Endodermal cell (in vitro differentiated cells): ENCODE measurements at places on chromosomes 13 and 19.

DNA sequence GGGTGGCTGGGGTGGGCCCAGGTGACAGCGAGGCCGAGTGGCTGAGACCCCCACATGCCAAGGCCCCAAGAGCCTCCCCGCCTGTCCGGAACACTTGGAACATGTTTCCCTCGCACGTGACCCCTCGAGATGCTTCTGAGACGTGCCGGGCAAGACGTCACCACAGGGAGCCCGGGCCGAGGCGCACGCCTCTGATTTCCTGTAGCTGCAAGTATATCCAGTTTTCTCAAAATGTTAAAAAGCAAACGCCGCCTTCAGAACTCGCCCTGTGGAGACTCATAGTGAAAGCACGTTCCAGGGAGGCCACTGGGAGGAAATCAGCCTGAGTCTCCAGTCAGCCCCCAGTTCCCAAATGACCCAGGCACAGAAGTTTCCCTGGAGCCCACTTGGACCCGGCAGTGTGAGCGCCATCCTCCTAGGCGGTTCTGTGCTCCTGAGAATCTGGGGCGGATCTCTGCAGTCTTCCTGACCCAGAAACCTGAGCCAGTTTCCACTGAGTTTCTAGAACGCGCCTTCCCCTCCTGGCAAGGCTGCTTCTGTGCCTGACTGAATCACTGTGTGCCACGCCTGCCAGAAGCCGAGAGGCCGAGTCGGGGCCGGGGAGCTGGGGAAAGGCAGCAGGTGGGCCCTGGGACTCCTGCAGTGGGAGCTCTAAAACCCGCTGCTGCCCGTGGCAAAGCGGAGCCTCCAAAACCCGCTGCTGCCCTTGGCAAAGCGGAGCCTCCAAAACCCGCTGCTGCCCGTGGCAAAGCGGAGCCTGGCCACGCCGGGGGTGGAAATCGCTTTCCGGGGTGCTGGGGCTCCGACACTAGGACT lies 179.3 kb downstream of the KDM4B start:
- no peak for DNase-seq

DNA sequence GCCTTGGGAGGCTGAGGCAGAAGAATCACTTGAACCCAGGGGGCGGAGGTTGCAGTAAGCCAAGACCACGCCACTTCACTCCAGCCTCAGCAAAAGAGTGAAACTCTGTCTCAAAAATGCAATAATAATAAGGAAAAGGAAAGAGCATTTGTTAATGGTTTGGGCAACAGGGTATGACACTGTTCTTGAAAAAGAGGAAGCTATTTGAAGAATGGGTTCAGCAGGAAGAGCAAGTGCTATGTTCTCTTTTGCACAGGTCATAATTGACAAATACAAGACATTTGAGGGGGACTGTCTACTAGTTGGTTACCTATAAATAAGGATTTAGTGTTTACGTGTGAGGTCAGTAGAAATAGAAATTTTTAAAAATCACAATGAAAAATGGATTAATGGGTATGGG lies 218.3 kb downstream of the DCT start:
- no peak for DNase-seq

- peak; percentile 64 for DNase-seq
These were observed 179.3 kb downstream of the ZIC5 start for GRCh38 chr13:99792079-99792921.

DNA sequence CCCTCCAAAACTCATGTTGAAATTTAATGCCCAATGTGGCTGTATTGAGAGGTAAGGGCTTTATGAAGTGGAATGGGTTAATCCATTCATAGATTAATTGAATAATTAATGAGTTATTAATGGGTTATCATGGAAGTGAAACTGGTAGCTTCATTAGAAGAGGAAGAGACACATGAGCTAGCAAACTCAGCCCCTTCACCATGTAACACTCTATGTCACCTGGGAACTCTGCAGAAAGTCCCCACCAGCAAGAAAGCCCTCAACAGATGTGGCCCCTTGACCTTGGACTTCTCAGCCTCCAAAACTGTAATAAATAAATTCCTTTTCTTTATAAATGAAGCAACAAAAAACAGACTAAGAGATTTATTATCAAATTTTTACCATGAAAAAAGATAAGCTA lies 223.5 kb downstream of the KLF12 start:
- DNase-seq = no peak

DNA sequence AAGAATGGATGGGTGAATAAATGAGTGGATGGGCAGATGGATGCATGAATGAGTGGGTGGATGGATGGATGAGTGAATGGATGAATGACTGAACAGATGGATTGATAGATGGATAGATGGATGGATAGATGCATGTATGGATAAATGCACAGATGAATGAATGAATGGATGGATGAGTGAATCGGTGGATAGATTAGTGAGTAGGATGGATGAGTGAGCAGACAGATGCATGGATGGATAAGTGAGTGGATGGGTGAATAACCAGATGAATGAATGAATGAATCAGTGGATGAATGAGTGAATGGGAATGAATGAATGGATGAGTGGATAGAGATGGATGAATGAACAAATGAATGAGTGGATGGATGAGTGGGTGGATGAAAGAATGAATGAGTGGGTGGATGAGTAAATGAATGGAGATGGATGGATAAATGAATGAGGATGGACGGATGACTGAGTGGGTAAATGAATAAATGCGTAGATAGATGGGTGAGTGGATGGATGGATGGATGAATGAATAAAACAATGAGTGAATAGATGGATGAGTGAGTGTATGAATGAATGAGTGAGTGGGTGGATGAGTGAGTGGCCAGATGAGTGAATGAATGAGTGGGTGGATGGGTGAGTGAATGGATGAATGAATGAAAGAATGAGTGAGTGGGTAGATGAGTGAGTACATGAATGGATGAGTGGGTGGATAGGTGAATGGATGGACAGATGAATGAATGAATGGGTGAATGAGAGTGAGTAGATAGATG lies 13.0 kb downstream of the GAS6 start:
- no peak for DNase-seq

DNA sequence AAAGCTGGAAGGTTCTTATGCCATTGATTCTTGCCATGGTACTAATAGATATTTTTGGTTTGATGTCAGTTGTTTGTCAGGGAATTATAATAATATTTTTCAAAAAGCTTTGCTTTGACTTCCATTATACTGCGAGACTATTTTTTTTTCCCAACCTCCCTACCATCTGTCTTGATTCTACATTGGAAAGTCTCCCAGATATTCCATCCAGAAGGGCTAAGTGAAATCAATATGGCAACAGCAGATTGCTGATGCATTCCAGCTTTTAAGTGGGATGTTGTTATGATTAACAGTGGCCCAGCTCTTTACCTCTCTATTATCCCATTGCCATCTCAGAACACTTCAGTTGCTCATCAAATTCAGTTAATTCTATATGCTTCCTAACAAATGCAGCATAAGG lies 247.4 kb downstream of the OXGR1 start:
- DNase-seq = no peak

- no peak for DNase-seq
These were observed 317.5 kb downstream of the KLF12 start for GRCh38 chr13:73816702-73817101.

GRCh38 chr13:50078895-50079654 lies 63.8 kb downstream of the KCNRG start:
- DNase-seq = no peak

- DNase-seq = no peak
These were observed 19.7 kb downstream of the SUGP1 start for GRCh38 chr19:19300613-19301012.

DNA sequence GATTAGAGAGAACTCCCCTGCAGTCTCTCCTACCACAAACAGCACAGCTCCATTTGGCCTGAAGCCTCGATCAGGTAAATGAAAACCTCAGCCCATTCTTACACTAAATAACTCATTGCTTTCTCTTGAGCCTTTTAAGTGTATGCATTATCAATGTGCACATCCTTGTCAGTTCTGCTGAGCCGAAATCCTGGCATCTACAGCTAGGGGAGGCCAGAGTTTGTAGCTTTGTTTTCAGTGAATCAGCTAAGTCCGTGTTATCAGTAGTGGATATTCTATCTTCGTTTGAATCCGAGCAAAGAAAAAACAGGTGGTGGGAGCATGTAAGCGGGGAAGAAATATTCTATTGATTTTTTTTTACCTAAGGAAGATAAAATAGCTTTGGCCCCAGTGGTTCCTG lies 84.4 kb downstream of the ESD start:
- DNase-seq = peak; percentile 58

- peak; percentile 91 for DNase-seq
These were observed 38.7 kb downstream of the NFIX start for GRCh38 chr19:13033819-13034611.

DNA sequence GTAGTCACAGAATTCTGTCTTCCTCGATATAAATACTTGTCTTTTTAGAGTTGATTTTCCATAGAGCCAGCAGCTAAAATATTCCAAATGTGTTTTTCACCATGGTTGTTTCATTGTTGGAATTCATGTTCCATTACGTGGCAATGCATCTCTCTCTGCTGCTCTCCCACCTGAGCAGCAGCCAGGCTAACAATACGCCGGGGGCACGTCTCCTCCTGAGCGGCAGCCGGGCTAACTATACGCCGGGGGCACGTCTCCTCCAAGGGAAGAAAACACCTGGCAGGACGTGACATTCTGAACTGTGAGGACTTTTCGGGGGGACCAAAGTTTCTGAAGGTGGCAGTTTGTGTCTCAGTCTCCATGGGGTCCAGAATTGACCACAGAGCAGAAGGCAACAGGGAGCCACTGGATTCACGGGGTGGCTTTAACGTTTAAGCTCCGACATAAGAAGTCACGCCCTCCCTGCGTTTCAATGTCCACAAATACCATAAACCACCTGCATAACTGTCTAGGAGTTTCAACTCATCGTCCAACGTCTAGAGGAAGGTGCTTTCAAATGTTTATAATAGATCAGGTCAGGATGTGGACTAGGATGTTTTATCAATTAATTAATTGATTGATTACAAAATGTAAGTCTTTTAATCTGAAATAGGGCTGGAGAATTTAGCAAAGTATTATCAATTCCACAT lies 15.1 kb downstream of the PLPP2 start:
- no peak for DNase-seq

GRCh38 chr13:32255724-32256109 lies 59.4 kb downstream of the ZAR1L start:
- DNase-seq = no peak

DNA sequence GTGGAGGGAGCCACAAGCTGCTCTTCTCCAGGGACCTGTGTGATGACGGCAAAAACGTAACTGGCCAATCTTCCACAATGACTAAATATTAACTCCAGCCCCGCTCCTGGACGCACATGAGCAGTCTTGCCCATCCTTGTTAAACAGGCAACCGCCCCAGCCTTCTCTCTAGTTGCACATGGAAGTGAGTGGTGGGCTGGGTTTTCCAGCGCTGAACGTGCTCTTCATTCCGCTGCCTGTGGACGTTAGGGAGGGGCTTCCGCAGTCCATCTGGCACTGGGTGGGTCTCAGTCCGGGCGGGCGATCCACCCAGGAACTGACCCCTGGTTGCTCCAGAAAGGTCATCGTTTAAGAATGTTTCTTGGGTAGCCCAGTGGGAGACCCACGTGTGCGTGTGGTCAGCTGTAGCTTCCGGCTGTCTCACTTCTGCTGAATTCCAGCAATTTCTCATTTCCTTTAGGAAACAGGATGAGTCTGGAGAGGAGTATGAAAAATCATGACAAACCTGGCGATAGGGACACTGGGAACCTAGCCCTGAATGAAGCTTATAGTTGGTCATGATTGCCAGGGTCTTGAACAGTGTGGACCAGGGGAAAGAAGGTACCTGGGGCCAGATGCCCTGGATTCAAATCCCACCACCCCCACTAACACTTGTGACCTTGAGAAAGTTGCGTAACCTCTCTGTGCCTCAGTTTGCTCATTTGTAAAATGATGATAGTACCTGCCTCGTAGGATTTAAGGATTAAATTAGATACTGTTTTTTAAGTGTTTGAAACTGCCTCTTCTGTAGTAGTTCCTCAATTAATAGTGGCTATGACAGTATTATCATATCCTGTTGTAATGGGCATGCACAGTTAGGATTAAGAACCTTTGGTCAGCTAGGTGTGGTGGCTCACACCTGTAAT lies 92.6 kb downstream of the SIPA1L3 start:
- no peak for DNase-seq

DNA sequence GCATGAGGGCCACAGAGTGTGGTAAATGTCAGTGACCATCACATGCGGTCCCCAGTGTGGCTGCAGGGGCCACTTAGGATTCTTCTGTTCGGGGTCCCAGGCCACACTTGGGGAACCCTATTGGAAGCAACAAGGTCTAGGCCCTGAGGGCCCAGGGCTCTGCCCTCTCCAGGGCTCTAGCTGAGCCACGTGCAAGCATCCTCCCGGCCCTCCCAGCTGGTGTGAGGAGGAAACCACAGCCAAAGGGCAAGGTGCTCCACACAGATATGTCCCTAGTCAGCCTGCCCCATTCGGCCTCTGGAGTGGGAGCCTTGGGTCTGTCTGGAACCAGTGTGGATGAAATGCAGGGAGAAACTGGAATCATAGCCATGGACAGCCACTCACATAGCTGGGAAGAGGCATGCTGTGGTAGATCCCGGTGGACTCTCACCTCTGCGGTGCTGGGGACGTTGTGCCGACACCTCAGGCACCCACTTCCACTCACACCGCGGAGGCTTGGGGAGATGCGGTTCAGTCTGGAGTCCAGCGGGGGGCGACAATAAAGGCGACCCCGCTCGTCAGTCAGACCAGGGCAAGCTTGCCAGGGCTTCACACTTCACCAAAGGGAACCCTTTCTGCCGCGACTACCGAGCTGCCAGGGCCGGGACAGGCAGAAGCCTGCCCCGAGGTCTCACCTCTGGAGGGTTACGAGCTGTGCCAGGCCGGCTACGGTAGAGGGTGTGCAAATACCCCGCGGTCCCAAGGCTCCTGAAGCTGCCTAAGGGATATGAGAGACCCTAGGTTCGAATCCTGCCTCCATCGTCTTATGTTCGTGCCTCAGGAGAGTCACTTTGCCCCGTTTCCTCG lies 4.3 kb upstream of the ZNF497 start:
- DNase-seq = no peak
